ENCODE measurements at places on chromosomes 1 and 21.

GRCh38 chr1:6489799-6490180, 1.7 kb downstream of the PLEKHG5 start:
- DNase-seq: no peak

GRCh38 chr1:191641420-191642260, 516.6 kb upstream of the RGS18 start:
- DNase-seq: peak; percentile 46

- DNase-seq: no peak
Measured at GRCh38 chr1:213162338-213162737, 111.3 kb downstream of the RPS6KC1 start.

GRCh38 chr1:171110621-171111326, 20.1 kb downstream of the FMO3 start:
- no peak for DNase-seq

- no peak for DNase-seq
Measured at GRCh38 chr1:151898519-151898991, 10.8 kb downstream of the THEM4 start.

DNA sequence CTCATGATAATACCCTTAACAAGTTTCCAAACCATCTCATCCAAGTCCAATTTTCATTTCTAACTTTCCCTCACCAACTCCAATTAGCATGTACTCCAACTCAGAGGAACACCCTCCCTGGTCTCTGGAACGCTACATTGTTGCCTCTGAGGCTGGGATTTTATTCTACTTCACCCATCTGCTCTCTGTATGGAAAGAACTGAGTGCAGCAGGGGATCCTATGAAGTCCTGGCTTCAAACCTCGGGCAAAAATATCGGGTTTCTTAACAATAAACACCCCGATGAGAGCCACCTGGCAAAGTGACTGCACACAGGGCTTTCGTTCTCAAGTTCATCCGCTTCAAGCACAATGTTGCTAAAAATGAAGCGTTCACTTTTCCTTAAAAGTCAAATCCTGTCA, 99.6 kb downstream of the CRB1 start:
- DNase-seq: no peak

DNA sequence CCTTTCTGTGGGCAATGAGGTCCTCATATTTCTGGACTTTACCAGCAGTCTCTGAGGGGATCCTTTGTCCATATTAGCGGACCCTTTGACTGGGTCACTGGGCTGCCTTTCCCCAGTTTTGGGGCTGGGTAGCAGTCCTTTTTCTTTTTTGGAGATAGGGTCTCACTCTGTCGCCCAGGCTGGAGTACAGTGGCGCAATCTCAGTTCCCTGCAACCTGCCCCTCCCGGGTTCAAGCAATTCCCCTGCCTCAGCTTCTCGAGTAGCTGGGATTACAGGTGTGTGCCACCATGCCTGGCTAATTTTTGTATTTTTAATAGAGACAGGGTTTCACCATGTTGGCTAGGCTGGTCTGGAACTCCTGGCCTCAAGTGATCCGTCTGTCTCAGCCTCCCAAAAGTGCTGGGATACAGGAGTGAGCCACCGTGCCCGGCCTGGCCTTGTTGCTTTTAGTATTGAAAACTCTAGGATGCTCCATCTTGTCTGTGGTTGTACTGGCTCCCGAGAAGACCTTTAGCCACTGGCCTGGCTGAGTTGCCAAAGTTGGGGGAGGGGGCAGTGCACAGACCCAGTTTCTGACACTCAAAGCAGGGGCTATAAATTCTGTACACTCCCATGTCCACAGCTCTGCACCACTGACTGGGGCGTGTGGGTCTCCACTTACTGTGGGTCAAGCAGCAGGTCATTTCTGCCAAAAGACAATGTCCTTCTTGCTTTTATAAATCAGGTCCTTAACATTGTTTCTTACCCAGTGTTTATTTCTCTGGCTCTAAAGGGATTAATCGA, 33.1 kb downstream of the MAN1C1 start:
- DNase-seq: no peak

GRCh38 chr1:160674415-160674814, 27.6 kb upstream of the SLAMF1 start:
- DNase-seq: no peak

- DNase-seq: no peak
Measured at GRCh38 chr1:158022554-158023312, 29.3 kb downstream of the KIRREL1 start.

- no peak for DNase-seq
Measured at GRCh38 chr21:38476385-38476784, 21.9 kb downstream of the ERG start.

DNA sequence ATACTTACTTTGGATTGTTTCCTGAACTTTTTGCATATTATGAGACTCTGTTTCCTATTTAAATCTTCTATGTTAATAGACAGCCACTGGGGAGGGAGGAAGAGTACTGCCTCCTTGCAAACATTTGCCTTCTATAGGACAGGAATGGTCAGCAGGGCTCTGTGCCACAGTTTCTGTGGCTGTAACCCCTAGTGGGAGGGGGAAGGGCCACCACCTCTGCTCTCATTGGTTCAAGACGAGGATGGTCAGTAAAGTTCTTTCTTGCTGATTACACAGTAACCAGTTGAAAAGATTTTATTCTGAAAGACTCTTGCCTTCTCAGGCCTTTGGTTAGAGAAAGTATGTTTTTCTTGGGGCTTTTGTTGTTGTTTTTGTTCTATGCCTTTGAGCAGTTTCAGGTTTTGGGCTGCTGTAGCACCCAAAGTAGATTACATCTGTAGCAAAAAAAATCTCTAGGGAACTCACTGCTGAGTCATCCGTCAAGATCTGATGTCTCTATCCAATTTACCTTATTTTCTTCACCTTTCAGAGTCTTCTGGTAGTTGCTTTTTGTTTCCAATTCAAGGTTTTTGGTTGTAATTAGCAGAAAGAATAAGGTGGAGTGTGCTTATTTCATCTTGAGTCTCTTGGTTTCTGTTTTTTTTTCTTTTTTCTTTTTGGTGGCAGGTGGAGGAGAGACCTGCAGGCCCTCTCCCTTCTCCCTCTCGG, 23.1 kb downstream of the SLC35A3 start:
- DNase-seq: no peak

GRCh38 chr1:14413819-14414490, 184.5 kb upstream of the KAZN start:
- DNase-seq: peak; percentile 14

DNA sequence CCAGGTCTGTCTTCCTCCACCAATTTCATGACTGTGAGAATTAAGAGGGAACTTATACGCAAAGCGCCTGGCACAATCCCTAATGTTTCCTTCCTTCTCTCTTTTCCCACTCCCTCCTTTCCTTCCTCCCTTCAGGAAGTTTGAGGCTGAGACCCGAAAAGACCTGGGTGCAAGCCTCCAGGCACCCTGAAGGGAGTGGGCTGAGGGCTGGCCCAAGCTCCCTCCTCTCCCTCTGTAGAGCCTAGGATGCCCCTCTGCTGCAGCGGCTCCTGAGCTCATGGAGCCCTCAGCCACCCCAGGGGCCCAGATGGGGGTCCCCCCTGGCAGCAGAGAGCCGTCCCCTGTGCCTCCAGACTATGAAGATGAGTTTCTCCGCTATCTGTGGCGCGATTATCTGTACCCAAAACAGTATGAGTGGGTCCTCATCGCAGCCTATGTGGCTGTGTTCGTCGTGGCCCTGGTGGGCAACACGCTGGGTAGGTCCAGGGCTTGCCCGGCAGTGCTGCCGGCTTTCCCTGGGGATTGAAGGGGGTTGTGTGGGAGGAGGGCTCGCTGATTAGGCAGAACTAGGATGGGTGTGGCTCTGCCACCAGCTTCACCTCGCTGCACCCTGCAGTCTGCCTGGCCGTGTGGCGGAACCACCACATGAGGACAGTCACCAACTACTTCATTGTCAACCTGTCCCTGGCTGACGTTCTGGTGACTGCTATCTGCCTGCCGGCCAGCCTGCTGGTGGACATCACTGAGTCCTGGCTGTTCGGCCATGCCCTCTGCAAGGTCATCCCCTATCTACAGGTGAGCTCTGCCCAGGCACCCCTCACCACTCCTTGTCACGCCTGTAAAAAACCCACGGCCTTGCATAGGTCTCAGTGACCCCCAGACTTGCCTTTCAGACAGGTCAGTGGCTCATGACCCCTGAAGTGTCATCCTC, 1.7 kb downstream of the HCRTR1 start:
- DNase-seq: no peak

- no peak for DNase-seq
Measured at GRCh38 chr1:183029591-183030000, 6.4 kb downstream of the LAMC1 start.

- no peak for DNase-seq
Measured at GRCh38 chr1:235583511-235584001, 66.0 kb downstream of the GNG4 start.

- DNase-seq: no peak
Measured at GRCh38 chr1:116854716-116855115, 55.0 kb upstream of the PTGFRN start.

- no peak for DNase-seq
Measured at GRCh38 chr1:27922272-27922671, 12.5 kb upstream of the SMPDL3B start.
